Stimulated activated effector memory CD8-positive, alpha-beta T cell treated with anti-CD3 and anti-CD28 coated beads, Interleukin-12 subunit alpha, Interleukin-12 subunit beta, amount 100 ng/mL, for 72 hours (primary cell): ENCODE measurements at places on chromosomes 16 and 17.

DNA sequence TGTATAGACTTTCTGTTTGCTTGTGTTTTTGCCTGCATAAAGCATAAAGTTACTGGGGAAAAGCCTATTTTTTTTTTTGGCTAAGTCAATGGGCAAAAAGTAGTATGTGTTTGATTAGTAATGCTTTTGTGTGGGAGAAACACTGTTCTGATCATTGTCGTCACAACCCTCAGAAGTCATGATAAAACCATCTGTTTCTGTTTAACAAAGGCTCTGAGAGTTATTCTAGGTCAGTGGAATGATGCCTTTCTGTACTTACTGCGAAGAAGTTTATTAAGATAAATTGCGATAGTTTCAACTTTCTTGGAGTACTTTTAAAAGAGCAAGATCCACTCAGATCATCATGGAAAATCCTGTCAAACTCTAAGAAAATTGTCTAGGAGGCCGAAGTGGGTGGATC is 80.9 kb downstream of the PRKCA start:
- DNase-seq, result no peak

- DNase-seq, result no peak
These were observed 192.8 kb downstream of the XYLT1 start for GRCh38 chr16:17277981-17278381.

DNA sequence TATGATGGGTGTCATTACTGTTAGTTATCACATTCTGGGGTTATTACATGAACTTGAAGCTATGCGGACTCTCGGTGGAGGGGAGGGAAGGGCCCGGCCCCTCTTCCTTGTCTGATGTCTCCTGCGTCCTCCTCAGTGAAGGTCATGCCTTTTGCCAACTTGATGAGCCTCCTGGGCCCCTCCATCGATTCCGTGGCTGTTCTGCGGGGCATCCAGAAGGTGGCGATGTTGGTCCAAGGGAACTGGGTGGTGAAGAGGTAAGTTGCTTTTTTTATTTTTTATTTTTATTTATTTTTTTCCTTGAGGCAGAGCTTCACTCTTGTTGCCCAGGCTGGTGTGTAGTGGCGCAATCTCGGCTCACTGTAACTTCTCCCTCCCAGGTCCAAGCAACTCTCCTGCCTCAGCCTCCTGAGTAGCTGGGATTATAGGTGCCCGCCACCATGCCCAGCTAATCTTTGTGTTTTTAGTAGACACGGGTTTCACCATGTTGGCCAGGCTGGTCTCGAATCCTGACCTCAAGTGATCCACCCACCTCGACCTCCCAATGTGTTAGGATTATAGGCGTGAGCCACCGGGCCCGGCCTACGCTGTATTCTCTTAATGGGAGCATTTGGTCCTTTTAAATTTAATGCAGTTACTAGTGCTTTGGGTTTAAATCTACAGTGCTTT is 21.6 kb downstream of the POLR3E start:
- DNase-seq, result peak; percentile 84

DNA sequence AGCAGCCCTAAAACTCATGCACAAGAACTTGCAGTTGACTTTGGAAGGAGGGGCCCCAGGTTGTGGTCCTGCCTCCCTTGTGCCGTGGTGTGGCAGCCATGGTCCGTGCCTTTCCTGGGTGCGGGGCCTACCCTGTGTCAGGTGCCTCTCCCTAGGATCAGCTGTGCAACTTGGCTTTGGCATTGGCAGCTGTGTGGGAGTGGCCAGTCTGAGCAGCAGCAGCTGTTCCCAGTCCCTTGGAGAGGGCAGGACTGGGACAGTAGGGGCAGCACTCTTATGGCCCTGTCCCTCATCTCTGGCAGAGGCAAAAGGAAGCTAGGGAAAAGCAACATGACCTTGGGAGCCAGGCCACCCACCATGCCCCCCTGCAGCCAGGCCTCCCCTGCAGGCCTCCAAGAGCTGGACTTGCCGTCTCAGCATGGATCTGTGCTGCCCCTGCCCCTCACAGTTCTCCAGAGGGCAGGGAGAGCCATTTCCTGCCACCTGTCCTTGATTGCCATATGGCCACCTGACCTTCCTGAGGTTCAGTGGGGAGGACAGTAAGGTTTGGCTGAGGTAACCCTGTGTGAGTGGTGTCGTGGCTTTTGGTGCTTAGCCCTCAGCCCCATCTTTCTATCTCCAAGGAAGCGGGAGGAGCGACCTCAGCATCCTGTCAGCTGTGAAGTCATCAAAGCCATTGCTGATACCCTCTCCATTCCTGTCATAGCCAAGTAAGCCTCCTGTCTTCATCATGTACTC is 15.5 kb upstream of the NFATC3 start:
- no peak for DNase-seq

- no peak for DNase-seq
These were observed 1.3 kb upstream of the RAB11FIP3 start for GRCh38 chr16:424033-424622.

- DNase-seq, result no peak
These were observed 5.6 kb upstream of the CRYM start for GRCh38 chr16:21283521-21284289.

DNA sequence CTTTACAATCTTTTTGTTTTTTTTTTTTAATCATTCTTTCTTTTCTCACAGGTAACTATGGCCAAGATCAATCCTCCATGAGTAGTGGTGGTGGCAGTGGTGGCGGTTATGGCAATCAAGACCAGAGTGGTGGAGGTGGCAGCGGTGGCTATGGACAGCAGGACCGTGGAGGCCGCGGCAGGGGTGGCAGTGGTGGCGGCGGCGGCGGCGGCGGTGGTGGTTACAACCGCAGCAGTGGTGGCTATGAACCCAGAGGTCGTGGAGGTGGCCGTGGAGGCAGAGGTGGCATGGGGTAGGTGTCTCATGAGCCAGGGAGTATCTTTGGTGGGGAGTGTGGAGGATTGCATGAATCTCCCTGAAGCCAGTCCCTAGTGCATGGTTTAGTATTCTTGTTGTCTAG is 4.9 kb downstream of the FUS start:
- no peak for DNase-seq

DNA sequence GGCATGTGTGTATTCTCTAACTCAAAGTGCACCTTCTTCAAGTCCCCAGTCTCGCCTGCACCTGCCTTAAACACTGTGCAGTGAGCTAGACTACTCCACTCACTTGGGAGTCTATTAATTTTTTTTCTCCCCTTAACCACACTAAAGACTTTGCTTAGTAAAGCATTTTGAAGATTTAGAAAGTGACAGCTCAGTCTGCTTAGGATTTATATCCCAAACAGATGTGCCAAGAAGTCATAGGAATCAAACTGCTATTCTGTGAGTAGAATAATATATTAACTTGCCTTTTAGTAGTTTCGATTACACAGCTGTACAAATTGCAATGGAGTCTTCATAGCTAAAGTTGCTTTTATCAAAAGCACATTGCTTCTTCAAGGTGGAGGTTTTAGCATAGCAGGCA is 47.2 kb upstream of the MED13 start:
- DNase-seq, result no peak

GRCh38 chr17:13557077-13557476 is 44.7 kb downstream of the HS3ST3A1 start:
- no peak for DNase-seq

GRCh38 chr17:42521666-42522262 is 14.3 kb upstream of the NAGLU start:
- no peak for DNase-seq

DNA sequence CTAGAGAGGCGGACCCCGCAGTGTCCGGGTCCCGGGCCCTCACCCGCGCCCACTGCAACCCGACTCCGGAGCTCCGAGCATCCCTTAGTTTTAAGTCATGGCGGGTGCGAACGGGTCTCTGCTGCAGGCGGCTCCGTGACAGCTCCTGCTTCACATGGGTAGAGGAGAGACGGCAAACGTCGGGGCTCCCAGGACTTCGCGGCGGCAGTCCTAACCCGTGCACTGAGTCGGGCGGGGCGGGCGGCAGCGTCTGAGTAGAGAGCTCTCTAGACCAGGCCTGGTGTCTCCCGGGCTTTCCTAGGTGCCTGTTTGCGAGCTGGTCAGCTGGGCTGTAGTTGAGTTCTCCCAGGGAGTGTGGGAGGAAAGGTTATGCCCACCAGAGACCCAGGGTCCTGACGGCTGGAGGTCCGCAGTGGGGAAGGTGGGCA is 345 bp downstream of the TSC2 start:
- DNase-seq, result no peak

DNA sequence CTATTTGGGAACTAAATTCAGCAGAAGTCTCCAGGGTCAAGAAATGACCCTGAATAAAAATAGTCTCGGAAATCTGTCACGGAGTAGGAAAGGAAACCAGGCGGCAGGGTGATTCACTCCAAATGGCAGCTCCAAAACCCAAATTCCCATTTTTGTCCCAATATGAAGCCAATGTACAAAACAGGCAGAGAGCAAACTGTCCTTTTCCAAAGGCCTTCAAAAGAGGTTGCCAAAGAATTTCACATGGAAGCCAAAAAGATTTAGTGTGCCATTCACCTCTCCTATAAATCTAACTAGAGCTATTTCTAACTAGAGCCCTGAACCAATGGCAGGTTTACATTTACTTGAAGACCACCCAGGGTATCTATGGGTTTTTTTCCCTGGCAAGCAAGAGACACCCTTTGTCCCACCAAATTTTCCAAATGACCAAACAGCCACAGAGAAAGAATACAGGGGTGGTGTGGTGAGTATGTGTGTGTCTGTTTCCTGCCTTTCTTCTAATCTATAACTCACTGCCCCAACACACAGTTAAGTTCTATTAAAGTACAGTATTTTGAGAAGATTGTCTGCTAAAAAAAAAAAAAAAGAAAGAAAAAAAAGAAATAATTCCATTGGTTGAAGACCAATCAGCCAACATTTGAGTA is 6.8 kb downstream of the MYO1D start:
- no peak for DNase-seq

DNA sequence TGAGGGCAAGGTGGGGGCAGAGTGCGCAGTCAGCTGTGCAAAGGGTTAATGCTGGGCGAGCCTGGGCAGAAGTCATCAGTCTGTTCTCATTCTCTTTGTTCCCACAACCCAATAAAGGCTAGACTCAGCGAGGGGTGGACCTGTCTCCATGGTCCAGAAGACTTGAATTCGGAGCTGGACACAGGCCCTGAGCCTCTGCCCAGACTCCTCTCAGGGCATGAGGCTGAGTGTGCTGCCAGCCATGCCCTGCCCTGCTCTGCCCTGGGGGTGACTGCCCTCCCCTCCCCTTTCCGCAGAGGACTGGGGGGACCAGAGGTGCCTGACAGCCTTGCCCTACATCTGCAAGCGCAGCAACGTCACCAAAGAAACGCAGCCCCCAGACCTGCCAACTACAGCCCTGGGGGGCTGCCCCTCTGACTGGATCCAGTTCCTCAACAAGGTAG is 54.5 kb downstream of the MRC2 start:
- DNase-seq, result no peak

DNA sequence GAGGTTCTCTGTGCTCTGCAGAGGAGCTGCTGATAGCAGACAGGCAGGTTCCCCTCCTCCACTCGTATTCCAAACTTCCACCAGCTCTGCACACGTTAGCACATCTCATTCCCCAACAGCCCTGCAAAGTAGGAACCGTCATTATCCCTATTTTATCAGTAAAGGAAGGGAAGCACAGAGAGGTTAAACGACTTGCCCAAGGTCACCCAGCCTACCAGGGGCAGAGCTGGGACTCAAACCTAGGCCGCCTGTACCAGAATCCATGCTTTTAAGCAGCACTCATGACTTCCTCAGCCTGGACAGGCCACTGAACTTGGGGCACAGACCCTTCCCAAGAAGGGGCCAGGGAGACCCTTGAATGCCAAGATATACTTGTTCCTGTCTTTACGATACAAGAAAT is 75.2 kb downstream of the CRISPLD2 start:
- DNase-seq, result no peak

GRCh38 chr17:38735161-38735997 is 5.2 kb downstream of the CISD3 start:
- peak; percentile 69 for DNase-seq

GRCh38 chr17:76459674-76460073 is 6.7 kb upstream of the UBE2O start:
- DNase-seq, result no peak

DNA sequence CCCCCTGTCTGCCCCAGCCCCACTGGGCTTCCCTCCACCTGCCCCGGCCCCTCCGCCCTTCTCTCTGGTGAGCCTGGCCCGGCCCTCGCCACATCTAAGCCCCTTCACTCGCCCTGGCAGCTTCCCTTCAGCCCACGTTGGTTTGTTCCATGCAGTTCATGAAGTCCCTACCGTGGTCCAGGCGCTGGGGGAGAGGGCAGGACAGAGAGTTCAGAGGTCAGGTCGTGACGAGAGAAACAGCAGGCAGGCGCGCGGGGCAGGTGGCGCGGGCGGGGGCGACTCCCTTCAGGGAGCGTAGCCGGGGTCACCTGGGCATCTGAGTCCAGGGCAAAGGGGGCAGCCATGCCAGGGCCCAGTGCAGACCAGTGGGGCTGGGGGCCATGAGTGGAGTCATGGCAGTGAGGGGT is 8.9 kb upstream of the TEDC2 start:
- no peak for DNase-seq

DNA sequence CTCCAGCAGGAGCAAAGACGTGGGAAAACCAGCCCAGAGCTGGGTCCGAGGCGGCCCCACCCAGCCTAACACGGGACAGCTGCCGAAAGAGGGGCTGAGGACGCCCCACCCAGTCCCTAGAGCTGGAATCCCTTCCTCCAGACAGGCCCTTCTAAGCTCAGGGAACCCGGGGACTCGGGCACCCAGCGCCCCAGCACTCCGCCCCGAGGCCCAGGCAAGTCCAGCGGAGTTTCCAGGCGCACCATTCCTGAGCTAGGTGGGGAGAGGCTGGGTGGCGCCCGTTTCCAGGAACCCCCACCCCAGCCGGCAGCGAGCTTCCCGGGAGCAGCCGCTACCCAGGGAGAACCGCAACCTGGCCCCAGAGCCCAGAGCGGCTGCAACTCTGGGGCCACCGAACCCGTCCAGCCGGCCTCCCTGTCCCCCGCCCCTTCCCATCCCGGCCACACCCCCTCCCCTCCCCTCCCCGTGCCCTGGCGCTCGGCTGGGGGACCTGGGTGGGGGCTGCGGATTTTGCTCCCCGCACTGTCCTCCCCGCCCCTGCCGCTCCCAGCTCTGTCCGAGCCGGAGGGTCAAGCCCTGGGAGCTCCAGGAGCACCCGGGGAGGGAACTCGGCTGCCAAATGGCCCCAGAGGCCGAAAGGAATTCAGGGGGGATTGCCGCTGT is 536 bp downstream of the TMC6 start:
- no peak for DNase-seq

DNA sequence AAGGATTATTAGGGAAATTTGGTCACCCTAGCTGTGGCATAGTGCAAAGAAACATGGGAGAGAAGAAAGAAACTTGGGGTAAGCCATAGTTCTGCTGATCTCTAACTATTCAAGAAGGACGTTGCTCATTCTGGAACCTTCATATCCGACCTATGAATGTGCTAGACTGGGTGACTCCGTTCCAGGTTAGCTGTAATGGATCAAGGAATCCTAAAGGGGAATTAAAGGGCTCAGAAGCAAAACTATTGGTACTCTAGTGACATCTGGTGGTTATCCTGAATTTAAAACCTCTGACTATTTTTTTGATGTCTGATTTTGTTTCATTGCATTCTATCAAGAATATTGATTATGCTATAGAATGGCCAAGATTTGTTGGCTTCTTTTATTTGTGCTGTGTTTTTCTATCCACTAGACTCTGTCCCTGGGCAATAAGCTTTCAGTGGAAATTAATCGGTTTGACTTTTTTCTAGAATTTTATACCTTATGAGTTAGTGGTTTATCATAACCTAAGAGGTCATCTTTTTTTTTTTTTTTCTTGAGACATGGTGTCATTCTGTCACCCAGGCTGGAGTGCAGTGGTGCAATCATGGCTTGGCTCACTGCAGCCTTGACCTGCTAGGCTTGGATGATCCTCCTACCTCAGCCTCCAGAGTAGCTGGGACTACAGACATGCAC is 19.5 kb downstream of the PCTP start:
- DNase-seq, result no peak
